ENCODE measurements at places on chromosomes 11 and 22.

DNA sequence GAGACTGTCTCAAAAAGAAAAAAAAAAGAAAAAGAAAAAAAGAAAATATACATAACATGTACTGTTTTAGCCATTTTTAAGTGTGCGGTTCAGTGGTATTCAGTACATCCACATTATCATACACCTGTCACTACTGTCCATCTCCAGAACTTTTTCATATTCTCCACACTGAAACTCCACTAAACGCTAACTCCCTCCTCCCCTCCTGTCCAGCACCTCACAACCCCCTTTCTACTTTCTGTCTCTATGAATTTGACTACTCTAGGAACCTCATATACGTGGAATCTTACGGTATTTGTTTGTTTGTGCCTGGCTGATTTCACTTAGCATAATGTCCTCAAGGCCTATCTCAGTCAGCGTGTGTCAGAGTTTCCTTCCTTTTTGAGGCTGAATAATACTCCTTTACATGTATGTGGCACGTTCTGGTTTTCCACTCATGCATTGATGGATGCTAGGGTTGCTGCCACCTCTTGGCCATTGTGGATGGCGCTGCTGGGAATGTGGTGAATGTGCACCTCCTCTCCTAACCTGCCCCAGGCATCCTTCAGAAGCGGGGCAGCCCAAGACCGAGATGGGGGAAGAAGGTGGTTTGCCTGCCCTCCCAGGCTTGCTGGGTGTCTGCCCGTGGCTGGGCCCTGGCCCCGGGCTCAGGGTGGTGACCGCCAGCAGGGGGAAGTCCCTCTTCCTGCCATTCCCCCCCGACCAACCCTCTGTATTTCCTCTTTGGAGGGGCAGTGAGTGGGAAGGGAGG is 60.5 kb downstream of the BCR start:
- no peak for DNase-seq

- DNase-seq = no peak
These were observed 1.3 kb upstream of the CD82 start for GRCh38 chr11:44564166-44564565.

DNA sequence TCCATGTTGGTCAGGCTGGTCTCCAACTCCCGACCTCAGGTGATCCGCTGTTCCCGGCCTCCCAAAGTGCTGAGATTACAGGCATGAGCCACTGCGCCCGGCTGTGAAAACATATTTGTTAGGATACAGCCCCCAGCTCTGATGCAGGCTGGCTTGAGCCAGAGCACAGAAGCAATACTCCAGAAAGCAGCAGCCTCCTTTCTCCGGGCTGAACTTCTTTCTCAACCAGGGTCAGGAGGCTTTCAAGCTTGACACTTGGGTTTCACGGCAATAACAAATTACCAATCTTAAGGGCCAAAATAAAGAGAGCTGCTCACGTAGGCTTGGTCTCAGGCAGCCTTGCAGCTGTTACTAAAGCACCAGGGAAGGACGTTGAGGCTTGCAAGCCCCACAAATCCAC is 10.8 kb upstream of the CECR2 start:
- DNase-seq = no peak

DNA sequence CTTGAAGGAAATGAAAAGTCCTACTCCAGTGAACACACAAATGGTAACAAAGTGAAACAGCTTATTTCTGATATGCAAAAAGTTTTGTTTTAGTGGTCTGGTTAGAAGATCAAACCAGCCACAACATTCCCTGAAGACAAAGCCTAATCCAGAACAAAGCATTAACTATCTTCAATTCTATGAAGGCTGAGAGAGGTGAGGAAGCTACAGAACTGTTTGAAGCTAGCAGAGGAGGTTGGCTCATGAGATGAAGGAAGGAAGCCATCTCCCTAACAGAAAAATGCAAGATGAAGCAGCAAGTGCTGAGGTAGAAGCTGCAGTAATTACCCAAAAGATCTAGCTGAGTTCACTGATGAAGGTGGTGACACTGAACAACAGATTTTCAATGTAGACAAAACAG is 168.4 kb downstream of the IGLL1 start:
- no peak for DNase-seq

- DNase-seq = no peak
These were observed 72.3 kb upstream of the GNAZ start for GRCh38 chr22:22997988-22998387.

DNA sequence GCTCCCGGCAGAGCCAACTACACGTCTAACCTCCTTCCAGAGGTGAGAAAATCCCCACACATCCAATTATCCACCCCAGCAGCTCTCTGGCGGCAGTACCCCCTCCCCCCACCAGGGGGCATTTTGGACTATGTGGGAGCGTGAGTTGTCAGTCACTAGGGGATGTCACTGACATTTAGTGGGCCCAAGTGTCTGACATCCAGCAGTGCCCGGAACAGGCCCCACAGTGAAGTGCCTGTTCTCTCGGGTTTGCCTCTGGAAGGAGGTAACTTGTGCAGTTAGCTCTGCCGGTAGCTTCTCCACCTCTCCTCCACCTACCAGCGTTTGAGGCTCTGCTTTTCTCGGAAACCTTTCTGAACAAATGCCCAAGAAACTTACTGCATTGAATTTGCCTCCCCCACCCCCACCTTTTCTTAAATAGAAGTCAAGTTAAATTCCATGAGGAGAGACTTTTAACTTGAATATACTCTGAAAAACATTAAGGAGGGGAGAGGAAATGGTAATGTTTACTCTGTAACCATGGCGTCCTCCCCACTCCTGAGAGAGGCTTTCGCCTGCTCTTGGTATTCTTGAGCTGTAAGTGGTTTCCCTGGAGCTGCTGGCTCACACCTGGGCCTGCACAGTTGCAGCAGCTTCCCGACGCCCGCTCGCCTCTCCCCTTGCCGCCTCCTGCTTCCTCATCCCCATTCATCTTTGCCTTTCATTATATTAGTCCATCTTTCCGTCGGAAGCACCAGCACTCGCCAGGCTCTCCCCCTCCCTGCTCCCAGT is 112.8 kb downstream of the WNT7B start:
- DNase-seq = peak; percentile 51

DNA sequence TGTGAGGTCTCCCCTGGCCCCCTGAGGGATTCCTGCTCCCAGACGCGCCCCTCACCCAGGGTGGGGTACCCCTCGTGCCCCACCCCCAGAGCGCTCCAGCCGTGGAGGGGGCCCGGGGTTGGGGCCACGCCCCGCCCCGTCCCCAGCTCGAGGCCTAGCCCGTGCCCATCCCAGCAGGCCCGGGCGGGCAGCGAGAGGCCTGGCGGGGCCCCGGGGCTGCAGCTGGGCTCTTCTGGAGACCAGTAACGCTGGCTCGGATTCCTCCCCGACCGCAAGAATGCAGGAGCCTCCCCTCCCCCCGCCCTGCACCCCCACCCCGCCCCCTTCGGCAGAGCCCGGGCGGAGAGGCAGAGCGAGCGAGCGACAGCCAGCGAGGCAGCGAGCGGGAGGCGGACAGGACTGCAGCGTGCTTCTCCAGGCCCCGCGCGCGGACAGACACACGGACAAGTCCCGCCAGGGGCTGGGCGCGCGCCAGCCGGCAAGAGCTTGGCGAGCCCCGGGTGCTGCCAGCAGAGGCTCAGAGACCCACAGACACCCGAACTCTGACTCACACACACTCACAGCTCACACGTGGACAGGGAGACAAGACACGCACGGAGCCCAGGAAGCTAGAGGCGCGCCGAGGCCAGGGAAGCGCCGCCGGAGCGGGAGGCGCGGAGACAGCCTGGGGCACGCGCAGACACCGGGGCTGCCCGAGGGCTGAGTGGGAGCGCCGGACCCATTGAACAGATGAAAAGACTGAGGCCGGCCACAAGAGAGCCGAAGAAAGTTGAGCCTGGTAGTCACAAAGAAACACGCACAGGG is 15.2 kb downstream of the BCL9L start:
- peak; percentile 61 for DNase-seq

- no peak for DNase-seq
These were observed 1.9 kb downstream of the MS4A1 start for GRCh38 chr11:60457576-60457975.

GRCh38 chr22:43126501-43127165 is 16.1 kb downstream of the BIK start:
- no peak for DNase-seq

GRCh38 chr11:64490562-64491216 is 100.3 kb upstream of the SLC22A12 start:
- peak; percentile 4 for DNase-seq

DNA sequence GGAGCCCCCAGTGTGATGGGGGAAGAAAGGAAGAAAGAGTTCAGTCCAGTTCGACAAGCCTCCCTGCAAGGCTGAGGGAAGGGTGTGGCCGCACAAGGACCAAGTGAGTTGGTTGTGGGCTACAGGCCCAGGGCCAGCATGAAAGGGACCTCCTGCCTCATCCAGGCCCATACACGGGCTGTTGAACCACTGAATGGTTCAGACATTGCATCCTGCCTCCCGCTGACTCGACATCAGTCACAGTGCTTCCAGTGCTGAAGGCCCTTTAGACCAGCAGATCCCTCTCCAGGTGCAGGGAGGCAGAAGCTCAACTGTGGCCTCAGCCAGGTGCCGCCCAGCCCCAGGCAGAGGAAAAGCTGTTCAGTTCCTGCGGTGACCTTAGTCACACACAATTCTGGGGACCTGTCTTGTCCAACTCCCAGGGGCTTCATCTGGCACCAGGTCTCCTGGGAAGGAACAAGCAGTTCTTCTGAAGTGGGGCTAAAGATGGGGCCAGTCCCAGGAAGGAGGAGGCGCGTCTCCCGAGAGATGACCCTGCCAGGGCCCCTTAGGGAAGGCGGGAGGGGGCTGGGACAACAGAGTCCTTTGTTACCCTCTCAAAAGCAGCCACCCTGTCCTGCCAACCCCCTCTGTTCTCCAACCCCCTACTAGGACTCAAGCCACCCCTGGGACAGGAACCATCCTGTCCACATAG is 6.6 kb downstream of the ARRB1 start:
- DNase-seq = no peak

- peak; percentile 91 for DNase-seq
These were observed 28.8 kb downstream of the TBC1D22A start for GRCh38 chr22:46791201-46791731.

DNA sequence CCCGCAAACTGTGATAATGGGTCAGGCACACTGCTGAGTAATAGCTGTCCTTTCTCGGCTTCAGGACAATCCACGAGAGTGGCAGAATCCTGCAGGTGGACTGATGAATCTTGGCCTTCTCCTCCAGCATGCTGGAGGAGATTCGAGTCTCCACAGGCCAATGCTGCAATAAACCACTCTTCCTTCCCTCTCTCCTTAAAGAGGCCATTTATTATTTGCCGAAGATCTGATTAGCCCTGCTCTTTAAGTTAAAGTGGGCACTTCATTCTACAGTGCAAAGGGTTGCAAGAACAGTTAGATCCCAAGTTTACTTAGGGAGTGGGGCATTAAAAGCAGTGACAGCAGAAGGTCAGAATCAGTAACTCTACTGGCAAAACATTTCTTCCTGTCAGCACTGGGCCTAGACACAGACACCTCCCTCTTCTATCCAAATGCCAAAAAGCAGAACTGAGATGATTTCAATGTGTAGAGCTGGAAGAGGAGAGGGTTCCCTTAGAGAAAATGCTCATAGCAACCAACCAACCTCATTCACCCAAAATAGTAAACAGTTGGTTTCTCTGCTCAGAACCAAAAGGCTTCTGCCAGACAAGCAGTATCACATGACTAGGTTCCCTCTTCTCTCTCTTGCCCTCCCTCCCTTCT is 121.7 kb downstream of the SGSM3 start:
- DNase-seq = peak; percentile 1

GRCh38 chr11:2769409-2770095 is 69.8 kb upstream of the KCNQ1OT1 start:
- DNase-seq = no peak

DNA sequence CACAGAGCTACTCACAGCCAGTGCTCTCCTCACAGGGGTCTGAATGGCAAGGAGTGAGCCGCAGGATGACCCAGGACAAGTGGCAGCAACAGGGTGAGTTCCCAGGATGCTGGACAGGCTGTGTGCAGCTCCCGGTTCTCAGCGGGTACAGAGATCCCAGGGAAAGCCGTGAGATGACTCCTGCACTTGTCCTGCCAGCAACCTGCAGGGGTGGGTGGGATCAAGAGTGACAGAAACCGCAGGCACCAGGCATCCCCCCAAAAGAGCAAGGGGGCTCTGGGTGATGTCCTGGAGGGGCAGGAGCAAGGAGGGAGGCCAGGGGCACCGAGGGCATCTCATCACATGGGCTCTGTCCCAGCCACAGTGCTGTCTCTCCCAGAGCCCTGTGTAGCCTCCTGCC is 15.9 kb upstream of the PRODH start:
- no peak for DNase-seq

DNA sequence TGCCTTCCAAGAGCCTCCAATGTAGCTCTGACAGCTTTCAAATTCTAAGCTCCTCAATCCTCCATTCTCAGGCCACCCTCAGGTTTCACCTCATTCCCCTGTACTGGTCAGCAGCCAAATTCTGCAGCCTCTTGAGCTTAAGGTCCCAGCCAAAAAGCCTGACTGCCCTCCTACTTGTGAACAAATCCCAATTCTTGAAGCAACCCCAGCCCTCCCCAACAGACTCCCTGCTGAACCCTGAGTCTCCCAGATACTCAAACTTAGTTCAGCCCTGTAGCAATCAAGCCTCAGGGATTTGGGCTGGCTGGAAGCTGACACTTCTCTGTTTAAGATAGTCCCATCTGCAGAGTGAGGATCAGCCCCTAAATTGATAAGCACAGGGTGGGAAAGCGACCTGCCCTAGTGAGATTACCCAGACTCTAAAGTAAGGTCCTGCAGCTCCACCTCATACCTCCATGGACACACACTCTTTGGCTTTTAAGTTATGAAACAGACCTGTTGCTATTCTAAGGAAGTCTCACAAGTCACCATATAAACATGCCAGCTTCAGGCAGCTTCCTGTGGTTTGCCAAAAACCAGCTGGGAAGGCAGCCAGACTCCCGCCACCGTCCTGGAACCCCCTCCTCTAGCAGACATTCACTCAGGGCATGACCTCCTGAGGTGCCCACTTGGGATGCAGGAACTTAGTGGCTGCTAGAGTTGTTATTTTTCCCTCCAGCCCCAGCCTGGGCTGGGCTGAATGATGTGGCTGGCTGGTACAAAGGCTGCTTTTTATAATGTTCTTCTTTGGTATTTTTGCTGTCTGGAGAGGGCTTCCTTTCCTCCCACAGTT is 82.5 kb upstream of the PICALM start:
- no peak for DNase-seq

- no peak for DNase-seq
These were observed 52.2 kb downstream of the ANO5 start for GRCh38 chr11:22244986-22245592.

DNA sequence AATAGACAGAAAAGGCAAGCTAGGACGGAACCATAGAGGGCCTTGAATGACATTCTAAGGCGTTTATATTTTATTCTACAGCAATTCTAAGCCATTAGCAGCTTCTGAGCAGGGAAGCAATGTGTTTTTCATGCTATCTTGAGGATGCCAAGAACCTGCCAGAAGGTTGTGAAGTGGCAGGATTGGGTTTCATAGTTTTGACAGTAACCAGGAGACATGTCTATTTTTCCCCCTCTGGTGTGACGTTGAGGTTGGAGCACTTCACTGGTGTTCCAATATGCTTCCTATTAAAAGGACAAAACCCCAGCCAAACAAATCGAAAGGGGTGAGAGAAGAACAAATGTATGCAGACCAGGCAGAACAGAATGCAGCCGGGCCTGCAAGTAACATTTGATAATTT is 148.2 kb downstream of the SPATA19 start:
- DNase-seq = no peak
